NCI-H1105 (cell line): ENCODE measurements at places on chromosomes 1 and 21.

DNA sequence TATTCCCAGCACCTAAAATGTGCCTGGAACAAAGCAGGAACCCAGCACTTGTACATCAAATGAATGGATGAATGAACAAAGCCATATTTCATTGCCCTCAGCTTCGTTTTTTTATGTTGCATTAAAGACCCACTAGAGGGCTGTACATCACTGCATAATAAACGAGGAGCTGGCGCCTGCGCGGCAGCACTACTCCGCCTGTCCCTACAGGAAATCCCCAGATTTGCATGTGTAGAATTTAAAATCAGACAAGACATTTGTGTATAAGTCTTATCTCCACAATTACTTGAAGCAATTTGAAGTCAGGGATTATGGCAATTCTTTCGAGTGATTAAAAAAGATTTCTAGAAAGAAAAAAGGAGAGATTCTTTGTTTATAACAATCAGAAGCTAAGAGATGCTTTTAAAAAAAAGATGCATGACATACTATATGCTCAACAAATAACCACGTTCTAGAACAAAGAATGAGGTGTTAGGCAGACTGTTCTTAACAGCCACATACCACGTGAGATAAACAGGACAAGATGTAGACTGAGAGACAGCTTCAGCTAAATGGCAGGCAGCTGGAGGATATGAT is 5.4 kb upstream of the NEK2 start:
- peak; percentile 88 for DNase-seq

- DNase-seq: no peak
Observed at GRCh38 chr1:40341491-40342380, 24.6 kb upstream of the COL9A2 start.

DNA sequence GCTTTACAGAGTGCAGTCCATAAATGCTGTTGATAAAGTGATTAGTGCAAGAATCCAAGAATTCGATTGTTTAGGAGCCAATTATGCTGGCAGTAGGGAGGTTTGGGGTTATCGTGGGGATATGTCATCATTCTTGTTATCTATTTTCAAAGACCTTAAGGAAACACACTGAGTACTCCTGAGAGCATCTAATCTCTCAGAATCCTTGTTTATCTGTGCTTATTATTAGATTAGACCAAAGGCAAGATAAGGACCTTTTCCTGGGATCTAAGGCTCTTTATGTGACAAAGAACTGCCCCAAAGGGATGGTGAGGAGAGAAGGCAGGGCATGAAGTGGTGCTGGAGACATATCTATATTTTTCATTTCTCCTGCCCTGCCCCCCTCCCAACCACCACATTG is 139.1 kb downstream of the TSEN15 start:
- DNase-seq: no peak

DNA sequence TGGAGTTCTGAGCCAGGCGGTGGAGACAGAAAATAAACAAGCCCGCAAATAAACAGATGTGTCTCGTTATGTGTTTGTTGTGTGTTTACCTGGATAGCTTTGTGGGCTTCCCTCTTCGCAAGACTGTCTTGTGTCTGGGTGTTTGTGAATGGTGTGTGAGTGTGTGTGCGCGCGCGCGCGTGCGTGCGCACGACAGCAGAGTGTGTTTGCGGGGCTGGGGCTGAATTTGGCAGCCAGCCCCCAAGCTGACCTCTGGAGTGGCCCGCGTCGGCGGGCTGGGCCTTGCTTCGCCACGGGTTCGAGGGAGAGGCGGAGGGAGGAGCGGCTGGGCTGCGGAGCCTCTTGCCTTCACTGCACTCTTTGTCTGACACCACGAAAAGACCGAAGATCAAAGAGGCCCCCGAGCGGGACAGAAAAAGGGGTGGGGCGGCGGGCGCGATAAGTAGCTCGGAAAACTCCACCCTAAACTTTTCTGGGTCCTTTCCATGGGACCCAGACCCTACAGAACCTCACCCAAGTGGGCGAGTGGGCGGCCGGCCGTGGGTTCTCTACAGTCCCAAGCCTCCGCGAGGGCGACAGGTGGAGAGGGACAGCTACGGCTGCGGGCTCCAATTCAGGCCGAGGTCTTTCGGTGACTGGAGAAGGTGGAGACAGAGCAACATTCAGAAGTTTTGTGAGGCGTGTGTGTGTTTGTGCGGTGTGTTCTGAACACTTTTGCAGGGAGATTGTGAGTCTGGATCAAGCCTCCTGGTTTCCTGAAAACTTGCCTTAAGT is 14.5 kb downstream of the PAX7 start:
- DNase-seq: no peak

DNA sequence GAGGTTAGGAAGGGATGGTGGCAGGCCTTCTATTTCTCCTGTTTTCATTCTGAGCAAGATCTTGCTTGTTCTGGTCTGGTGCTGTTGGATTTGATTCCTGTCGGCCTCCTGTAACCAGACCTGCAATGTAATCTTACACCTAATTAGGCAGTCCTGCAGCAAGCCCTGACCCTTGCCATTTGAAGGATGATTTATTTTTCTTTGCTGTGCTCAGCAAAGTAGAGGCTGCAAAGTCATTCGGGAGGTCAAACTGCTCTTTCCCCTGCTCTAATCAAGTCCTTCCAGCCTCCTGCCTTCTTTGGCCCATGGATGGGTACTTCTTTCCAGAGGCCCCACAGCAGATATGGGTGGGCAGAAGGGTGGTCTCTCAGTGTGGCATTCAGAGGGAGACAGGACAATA is 417.7 kb upstream of the USP24 start:
- DNase-seq: no peak

- peak; percentile 74 for DNase-seq
Observed at GRCh38 chr1:197915862-197916499, 1.2 kb upstream of the LHX9 start.

GRCh38 chr1:109777436-109777835 is 13.7 kb upstream of the EPS8L3 start:
- no peak for DNase-seq

DNA sequence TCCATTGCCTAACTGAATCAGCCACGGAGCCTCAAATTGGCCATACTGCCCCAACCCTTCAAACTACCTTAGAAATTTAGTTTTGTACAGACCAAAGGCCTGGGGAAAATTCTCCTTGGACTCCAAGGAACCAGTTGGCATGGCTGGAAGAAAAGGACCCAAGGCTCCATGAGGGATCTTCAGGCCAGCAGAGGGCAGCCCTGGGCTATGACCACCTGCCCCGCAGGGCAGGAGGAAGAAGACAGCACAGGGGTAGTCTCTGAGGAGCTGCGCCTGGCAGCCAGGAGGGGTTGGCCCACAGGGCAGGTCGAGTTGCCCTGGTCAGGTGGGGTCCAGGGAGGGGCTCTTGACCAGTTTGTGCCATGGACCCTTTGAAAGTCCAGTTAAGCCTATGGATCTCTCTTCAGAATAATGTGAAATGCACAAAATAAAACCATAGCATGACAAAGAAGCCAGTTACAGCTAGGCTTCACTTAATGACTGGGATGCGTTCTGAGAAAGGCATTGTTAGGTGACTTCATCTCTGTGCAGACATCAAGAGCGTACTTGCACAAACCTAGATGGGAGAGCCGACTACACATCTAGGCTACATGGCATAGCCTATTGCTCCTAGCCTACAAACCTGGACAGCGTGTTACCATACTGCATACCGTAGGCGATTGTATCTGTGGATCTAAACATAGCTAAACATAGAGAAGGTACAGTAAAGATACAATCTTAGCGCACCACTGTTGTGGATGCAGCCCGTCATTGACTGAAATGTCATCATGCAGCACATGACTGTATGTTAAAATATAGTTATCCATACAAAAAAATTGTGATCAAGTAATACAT is 26.1 kb downstream of the CACNA1S start:
- DNase-seq: peak; percentile 9

DNA sequence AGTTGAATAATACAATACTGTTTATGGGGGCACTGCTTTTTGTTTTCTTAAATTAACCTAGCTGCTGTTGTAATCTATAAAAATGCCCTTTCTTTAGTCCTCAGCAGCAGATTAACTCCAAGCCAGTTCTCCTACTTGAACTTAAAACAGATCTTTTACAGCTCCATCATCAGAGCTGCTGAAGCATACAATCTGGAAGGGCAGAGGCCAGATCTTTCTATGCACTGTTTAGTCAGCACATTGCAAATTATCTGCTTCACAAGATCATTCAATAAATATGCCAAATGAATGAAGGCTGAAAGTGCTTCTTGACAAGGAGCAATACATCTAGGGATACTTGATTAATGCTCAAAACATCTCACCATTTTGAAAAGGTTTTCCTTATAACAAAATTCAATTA is 115.8 kb downstream of the PLPPR5 start:
- no peak for DNase-seq

GRCh38 chr1:110227774-110228173 is 17.7 kb downstream of the KCNC4 start:
- DNase-seq: no peak

- DNase-seq: no peak
Observed at GRCh38 chr1:204286831-204287421, 72.8 kb downstream of the PLEKHA6 start.

GRCh38 chr1:84255582-84255981 is 45.9 kb upstream of the SAMD13 start:
- DNase-seq: no peak
